Kidney (tissue), 22 donors: ENCODE measurements at places on chromosomes 2 and 18. TPM values are rescaled to one million over a fixed set of nuclear protein-coding genes. Genes with fewer than 3 reads are reported as not detected.

The DNAH7 gene
- polyA plus RNA-seq, result 3.8 TPM

The NETO1 gene
- polyA plus RNA-seq, result not detected

The DPP4 gene
- 29.4 TPM for polyA plus RNA-seq

DNA sequence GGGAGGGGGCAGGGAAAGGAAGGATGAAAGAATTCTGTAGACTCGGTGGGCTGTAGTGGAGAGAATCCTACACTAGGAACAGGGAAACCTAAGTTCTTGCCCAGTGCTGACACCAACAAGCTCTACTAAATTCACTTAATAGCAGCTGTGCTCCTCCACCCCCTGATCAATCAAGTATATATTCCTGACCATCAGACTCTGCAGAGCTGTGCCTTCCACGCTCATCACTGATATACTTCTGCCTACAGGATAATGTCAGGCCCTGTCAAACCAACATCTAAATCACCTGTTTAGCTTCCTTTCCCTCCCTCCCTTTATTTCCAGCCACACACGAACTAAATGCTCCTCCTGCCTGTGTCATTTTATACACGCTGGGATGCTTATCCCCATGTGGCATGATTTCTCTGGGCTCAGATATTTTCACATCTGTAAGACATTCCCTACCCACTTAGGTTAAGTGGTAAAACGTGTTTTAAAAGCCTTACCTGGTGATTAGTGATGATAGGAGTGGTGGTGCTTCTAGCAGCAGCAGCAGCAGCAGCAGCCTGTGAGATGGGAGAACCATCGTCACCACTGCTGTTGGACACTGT, 301.9 kb downstream of the LRRTM1 start:
- no peaks in the 10 kb centered on the region for H3K4me1 ChIP-seq
- no peak overlapping the region for H3K4me3 ChIP-seq
- no peak for DNase-seq
- no peaks in the 10 kb centered on the region for H3K36me3 ChIP-seq

- DNase-seq, result peak; percentile 1
- no peaks in the 10 kb centered on the region for H3K36me3 ChIP-seq
- H3K27me3 ChIP-seq, result no peaks in the 10 kb centered on the region
- no peaks in the 10 kb centered on the region for H3K4me1 ChIP-seq
Observed at GRCh38 chr2:239777219-239777618, 247.9 kb downstream of the NDUFA10 start.

DNA sequence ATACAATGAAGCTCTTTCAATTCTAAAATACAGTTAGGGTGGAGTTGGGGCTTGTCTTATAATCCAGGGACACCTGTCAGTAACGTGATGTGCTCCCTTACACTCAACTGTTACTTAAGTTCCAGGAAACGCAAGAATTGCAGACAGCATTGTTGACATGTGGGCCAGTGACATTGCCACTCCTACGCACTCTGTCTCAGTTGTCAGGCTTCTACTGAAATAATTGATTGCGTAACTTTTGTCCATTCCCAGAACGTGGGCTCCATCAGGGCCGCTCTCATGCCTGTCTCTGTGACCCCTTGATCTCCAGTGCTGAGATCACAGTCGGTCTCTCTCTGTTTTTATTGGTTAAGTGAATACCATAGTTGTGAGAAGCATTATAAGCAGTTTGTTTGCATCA, 487.8 kb downstream of the GALR1 start:
- no peak overlapping the region for H3K27ac ChIP-seq
- no peak overlapping the region for H3K4me3 ChIP-seq
- DNase-seq, result peak; percentile 38

DNA sequence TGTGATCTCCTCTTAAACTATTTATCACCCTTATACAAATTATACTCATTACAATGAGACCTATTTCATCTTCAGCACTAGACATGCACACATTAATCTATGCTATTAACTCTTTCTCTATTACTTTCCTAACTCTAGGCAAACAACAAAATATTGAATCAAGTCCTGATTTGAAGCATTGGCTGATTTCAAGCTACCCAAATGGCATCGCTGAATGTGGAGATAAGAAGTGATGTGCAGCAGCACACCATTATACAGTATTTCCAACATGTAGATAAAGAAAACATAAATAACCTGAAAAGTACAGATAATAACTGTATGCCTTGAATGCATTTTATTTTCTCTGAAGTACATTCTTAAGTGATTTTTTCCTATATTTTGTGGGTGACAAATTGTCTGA, 268.6 kb upstream of the GULP1 start:
- no peaks in the 10 kb centered on the region for H3K27me3 ChIP-seq
- H3K4me1 ChIP-seq, result no peaks in the 10 kb centered on the region
- DNase-seq, result no peak
- H3K27ac ChIP-seq, result no peak overlapping the region
- no peak overlapping the region for H3K4me3 ChIP-seq
- no peaks in the 10 kb centered on the region for H3K36me3 ChIP-seq

DNA sequence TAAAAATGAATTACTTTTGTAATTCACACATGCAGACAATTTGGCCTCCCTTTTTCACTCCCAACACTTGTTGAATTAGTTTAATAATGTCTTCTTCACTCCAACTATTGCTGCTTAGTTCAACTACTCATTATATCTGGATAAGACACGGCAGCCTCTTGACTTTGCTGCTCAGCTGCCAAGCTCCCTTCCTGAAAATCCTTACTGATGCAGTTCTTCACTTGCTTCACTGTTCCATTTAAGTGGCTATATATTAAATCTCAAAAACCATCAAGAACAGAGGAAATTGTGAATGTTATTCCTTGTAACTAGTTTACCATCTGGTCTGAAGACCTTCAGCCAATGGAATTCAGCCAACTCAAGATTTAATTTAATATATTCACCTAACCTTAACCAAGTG, 127.1 kb downstream of the NCOA1 start:
- H3K27me3 ChIP-seq, result no peaks in the 10 kb centered on the region
- no peak for DNase-seq
- H3K4me3 ChIP-seq, result no peak overlapping the region
- H3K36me3 ChIP-seq, result no peaks in the 10 kb centered on the region
- no peak overlapping the region for H3K27ac ChIP-seq

DNA sequence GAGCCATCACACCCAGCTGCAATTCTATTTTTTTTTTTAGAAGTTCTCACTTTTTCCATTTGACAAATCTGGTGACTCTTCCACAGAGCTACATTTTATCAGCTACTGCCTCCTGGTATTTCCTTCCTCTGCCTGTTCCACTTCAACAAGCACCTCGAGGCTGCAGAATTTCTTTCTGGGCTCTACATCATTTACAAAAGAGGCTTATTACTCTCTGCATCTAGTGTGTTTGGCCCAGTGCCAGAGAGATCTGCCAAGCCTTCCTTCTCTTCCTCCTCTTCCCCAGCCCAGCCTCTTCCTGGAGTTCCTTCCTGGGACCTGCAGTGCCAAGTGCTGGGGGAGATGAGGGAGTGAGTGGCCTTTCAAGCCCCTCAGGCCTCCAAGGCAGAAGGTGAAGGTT, 119.6 kb upstream of the ITGA6 start:
- no peak overlapping the region for H3K4me3 ChIP-seq
- DNase-seq, result no peak
- H3K36me3 ChIP-seq, result no peaks in the 10 kb centered on the region

DNA sequence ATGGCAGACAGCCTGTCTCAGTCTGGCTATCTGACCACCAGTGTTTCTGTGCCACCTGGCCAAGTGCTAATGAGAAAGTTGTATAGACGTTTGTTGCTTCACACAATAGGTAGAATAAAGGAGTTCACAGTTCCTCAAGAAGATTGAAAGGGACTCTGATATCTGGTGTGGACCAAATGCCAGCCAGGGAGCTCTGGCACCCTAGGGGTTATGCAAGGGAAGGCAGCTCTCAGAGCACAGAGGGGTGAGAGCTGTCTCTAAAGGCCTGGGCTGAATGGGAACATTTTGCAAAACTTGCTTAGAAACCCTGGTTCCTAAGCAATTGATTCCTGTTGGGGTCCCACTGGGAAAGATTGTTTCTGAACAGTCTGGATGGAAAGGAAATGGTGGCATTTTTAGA, 553.8 kb downstream of the EPHA4 start:
- H3K36me3 ChIP-seq, result no peaks in the 10 kb centered on the region
- H3K27ac ChIP-seq, result no peak overlapping the region
- no peaks in the 10 kb centered on the region for H3K27me3 ChIP-seq
- H3K4me1 ChIP-seq, result no peaks in the 10 kb centered on the region
